Activated naive CD4-positive, alpha-beta T cell treated with anti-CD3 and anti-CD28 coated beads, Interleukin-2, amount 50 U/mL, for 72 hours (primary cell): ENCODE measurements at places on chromosomes 6 and 20.

GRCh38 chr6:132491303-132491702 lies 21.6 kb downstream of the STX7 start:
- DNase-seq: no peak

- peak; percentile 79 for DNase-seq
Measured at GRCh38 chr6:53065266-53066076, at the start of gene FBXO9. FBXO9 (plus strand) TSS chr6:53065404; CDS start chr6:53065790, 386 bp downstream.

GRCh38 chr6:90190752-90191395 lies 105.8 kb downstream of the BACH2 start:
- no peak for DNase-seq

GRCh38 chr6:128259730-128260685 lies 260.4 kb downstream of the PTPRK start:
- no peak for DNase-seq

DNA sequence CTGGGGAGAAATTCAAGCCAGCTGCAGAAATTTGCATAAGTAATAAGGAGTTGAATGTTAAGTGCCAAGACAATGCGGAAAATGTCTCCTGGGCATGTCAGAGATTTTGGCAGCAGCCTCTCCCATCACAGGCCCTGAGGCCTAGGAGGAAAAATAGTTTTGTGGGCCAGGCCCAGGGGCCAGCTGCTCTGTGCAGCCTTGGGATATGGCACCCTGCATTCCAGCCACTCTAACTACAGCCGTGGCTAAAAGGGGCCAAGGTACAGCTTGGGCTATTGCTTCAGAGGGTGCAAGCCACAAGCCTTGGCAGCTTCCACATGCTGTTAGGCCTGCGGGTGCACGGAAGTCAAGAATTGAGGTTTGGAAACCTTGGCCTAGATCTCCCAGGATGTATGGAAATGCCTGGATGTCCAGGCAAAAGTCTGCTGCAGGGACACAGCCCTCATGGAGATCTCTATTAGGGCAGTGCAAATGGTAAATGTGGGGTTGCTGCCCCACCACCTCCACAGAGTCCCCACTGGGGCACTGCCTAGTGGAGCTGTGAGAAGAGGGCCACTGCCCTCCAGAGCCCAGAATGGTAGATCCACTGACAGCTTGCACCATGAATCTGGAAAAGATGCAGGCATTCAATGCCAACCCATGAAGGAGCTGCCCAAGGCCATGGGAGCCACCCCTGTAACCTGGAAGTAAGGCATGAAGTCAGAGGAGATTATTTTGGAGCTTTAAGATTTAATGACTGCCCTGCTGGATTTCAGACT lies 126.5 kb downstream of the DTNBP1 start:
- no peak for DNase-seq

GRCh38 chr6:126134491-126134890 lies 148.2 kb downstream of the TRMT11 start:
- DNase-seq: no peak

- no peak for DNase-seq
Measured at GRCh38 chr6:10395171-10395703, 19.6 kb downstream of the TFAP2A start.

GRCh38 chr20:41293269-41294037 lies 24.1 kb downstream of the ZHX3 start:
- no peak for DNase-seq

GRCh38 chr20:49037962-49038387 lies 8.1 kb upstream of the CSE1L start:
- no peak for DNase-seq

GRCh38 chr6:5968817-5969734 lies 37.6 kb downstream of the NRN1 start:
- DNase-seq: no peak

DNA sequence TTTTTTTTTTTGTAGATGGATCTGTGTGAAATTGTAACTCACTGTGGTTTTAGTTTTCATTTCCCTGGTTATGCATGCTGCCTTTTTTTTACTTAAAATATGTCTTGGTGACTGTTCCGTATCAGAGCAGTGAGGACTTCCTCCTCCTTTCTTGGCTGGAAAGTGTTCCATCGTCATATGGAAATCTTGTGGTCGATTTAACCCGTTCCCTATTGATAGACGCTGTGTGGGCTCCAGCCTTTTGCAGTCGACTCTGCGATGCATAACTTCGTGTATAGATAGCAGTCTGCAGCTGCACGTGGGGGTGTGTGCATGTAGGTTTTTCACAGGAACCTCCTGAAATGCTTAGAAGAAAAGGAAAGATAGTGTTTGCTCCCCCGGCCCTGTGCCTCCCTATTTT lies 28.1 kb upstream of the PNPLA1 start:
- no peak for DNase-seq

GRCh38 chr6:156957931-156958547 lies 180.9 kb downstream of the ARID1B start:
- no peak for DNase-seq

DNA sequence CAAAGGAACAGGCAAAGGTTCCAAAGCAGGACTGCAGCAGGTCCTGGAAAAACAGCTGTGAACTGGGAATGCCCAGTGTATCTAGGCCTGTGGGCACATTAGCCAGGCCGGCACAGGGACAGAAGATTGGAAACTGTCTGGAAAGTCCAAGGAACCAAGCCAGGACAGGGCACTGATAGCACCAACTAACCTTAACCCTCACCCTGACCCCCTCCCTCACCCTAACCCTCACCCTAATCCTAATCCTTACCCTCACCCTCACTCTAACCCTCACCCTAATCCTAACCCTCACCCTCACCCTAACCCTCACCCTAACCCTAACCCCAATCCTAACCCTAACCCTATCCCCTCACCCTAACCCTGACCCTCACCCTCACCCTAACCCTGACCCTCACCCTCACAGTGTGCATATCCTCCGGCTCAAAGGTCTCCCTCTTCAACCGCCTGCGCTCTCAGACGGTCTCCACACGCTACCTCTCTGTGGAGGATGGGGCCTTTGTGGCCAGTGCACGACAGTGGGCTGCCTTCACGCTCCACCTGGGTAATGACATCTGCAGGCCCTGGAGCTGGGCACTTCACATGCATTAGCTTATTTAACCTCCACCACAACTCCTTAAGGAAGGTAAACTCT lies 5.1 kb upstream of the MATN4 start:
- DNase-seq: no peak

GRCh38 chr6:137019476-137020272 lies 25.1 kb downstream of the IL20RA start:
- no peak for DNase-seq

DNA sequence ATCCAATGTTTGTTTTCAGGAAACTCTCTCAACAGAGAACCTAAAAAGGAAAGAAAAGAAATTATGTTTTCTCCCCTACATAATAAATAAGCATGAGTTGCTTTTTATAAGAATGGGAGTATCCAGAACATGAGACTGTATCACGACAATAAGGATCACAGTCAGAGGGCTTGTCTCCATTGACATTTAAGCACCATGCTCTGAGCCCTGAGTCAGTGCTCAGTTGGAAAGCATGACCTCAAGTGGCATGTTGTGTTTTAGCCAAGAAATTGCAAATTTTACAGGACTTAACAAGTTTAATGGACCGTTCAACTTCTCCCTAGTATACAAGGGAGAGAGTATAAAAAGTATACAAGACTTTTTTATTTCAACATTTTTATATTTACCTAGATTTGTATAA lies 431.6 kb downstream of the GJA1 start:
- DNase-seq: no peak

DNA sequence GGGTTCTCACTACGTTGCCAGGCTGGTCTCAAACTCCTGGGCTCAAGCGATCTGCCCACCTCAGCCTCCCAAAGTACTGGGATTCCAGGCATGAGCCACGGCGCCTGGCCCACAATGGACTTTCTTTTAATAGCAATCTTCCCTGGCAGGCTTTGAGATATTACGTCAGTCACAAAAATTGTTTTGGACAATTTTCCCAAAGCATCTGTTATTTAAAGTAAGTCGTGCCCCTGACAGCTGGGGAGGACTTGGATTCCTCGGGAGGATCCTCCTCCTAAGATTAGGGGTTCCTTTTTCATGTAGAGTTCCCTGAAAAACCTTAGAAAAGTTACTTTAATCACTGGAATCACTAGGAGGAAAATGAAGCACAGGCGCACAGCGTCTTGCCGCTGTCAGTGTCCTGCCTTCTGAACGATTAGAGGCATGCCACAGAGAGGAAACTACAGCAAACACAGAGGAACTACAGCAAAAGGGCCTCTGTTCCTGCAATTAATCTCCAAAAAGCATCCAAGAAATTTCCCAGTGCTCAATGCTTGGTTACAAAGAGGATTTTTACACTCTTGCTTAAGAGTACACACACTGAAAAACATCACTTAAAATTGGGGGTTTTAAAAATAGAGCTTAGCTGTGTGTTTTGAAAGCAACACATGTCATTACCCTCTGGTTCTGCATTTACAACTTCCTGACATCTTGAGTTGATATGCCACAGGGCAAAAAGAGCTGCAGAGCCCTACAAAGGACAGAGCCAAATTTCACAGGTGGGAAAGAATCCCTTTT lies 4.5 kb downstream of the ACSS1 start:
- no peak for DNase-seq

DNA sequence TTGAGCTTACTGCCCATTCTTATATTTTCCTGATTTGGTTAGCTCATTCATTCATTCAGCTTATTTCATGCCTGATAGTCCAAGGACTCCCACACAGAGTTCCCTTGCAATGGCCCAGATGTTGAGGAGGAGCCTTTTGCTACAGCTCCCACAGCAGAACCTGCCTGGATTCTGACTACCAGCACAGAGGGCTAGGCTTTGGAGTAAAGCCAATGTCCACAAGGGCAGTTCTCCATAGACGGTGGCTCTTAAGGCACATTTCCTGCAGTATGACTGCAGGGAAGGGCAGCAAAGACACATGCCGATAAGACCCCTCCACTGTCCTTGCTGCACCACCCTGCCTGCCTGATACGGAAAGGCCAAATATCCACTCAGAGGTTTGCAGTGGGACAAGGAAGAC lies 112.3 kb upstream of the SYNDIG1 start:
- DNase-seq: no peak

- no peak for DNase-seq
Measured at GRCh38 chr6:154453329-154453728, 57.2 kb downstream of the CNKSR3 start.

GRCh38 chr20:59605601-59606364 lies 1.4 kb downstream of the PHACTR3 start:
- no peak for DNase-seq

GRCh38 chr20:14189794-14190402 lies 147.5 kb downstream of the FLRT3 start:
- DNase-seq: no peak

GRCh38 chr6:112701201-112701600 lies 354.1 kb downstream of the RFPL4B start:
- no peak for DNase-seq

GRCh38 chr6:146775220-146775619 lies 176.4 kb downstream of the ADGB start:
- no peak for DNase-seq

DNA sequence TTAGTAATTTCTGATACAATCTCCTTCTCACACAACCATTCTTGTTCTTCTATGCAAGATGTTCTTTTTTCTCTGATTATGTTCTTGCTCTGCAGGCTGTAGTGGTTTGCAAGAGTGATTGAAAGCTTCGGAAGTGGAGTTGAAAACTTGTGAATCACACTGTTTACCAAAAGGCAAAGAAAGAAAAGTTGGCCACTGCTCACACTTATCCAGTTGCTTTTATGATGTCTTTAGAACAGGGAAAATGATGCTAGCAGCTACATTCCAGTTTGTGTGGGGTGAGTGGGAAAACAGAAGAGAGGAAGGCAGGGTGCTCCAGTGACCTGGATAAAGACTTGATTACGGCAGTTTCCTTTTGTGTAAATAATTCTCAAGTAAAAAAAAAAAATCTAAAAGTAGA lies 583.3 kb downstream of the TENT5A start:
- no peak for DNase-seq

- DNase-seq: no peak
Measured at GRCh38 chr6:8229915-8230756, 127.8 kb upstream of the EEF1E1 start.

DNA sequence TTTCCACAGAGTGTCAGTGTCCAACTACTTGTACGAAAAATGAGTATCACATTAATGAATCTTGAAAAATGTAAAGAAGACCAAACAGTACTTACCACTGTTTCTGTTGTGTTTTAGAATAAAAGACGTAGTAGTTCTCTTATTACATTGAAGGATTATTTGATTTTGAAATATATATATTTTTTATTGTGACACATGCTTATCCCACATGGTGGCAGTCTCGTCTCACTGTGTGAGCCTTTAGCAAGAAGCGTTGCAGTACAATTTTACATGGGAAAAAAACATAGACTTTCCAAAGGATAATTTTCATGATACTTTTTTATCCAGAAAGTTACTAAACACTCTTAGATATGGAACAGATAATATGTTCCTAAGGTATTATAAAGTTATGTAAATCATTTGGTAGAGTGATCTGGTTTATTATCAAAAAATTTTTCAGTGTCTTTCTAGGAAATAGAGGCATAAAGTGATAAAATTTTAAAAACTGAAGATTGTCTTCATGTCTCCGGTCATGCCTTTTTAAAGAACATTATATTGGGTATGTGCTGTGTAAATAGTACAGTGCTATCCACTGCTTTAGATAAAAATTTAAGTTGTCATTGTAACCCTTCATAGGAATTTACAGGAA lies 117.5 kb upstream of the SAMD5 start:
- no peak for DNase-seq

- no peak for DNase-seq
Measured at GRCh38 chr6:134623401-134623800, 305.5 kb upstream of the SGK1 start.

DNA sequence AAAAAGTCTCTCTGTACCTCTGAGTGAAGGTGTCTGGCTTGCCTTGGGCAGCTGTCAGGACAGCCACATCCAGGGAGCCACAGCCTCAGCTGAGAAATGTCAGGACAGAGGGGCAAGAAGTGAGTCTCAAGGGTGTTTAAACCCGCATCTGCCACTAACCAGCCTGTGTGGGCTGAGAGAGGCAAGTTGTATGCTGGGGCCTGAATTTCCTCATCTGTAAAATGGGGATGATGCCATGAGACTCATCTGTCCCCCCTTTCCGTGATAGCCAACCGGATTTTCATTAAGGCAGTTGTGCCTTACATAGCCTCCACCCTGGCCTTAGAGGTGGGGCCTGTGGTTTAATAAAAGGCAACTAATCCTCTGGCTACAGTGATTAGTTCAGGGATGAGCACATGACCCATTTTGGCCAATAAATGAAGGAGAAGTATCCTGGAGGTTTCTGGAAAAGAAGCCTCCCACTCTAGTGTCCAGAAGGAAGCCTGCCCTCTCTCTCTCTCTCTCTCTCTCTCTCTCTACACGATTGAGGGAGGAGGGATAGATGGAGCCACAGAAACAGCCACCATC lies 79.3 kb downstream of the BMP7 start:
- no peak for DNase-seq

- DNase-seq: no peak
Measured at GRCh38 chr6:2134554-2134953, 110.9 kb downstream of the GMDS start.
